ENCODE measurements at places on chromosomes 1 and 21.

GRCh38 chr1:28193701-28194161 lies 17.2 kb upstream of the PTAFR start:
- no peak for DNase-seq

DNA sequence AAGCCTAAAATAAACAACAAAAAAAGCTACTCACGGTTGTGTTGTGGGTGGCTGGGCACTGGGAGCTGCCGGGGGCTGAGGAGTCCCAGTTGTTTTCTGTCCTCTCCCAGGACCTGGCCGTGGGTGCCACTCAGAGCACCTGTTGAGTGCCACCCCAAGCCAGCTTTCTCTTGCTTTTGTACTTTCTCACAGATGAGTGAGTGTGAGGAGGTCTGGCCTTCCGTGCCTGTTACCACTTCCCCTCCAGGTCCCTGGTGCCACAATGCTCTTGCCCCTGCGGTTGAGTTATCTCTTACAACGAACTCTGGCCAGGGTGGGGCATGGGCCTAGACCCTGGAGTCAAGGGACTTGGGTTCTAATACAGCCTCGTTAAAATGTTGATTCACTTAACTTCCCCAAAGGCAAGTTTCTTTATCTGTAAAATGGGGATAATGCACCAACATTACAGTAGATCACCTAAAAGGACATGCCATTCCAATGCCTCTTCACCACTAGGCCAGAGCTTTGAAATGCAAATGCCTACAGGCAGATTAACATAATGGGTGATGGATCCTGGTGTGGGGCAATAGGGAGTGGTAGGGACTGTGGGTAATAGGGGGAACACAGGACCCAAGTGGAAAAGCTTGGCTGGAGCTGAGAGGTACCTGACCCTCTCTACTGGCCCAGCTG lies at the start of gene CNR2:
TSS of gene CNR2 (minus strand) at position 151 of the 669 bp plus-strand sequence. CDS start 37,745 bp downstream, outside the sequence.
- no peak for DNase-seq

GRCh38 chr1:60942291-60942690 lies 140.1 kb upstream of the NFIA start:
- no peak for DNase-seq

DNA sequence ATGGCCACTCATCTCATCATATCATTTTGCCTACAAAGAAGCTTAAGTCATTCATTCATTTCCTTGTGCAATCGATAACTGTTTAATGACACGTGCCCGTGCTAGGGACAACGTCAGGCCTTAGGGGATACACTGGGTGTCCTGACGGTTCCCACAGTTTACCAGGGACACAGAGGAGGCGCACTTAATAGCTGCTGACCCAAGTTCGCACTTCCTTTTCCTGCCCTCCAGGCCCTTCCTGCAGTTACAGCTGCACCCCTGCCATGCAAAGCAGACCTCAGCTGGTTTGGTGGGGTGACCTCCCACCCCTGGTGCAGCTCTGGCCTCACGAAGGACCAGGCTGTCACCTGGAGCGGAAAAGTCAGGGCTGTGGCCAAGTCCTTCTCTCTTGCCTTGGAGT lies 4.2 kb downstream of the SPATA21 start:
- DNase-seq: no peak

DNA sequence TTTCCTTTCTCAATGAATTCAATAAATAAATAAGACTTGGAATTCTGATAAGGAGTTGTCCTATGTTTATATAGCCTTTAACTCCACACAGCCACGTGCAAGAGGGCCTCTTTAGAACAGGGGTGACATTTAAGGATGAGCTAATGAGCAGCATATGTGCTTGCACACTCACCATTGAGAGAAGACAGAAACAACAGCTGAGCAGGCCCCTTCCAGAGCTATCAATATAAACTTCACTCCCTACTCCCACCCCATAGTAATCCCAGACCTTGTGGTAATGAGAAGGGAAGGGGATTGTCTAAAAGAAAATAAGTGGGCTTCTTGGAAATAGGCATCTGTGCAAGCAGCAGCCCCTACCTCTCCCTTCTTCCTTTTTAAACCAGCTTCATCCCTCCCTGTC lies 176.0 kb downstream of the SEC16B start:
- DNase-seq: no peak

DNA sequence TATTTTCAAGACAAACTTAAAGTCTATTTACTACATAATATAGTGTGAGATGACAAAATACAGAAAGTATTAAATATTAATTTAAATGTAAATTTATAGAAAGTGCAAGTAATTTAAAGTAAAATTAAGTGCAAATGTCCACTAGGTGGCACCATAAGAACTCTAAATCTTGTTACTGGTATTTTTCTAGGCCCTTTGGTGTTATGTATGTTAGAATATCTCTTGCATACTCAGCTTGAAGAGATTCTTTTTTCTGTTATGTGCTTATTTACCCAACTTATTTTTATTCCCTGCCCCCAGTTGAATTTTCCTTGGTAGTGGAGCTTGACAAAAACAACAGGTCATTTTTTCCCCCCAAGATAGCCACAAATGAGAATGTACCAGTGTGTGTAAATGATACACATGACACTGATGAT lies 71.5 kb downstream of the RPS6KC1 start:
- DNase-seq: no peak

- no peak for DNase-seq
Observed at GRCh38 chr1:54339126-54339525, 67.1 kb downstream of the SSBP3 start.

DNA sequence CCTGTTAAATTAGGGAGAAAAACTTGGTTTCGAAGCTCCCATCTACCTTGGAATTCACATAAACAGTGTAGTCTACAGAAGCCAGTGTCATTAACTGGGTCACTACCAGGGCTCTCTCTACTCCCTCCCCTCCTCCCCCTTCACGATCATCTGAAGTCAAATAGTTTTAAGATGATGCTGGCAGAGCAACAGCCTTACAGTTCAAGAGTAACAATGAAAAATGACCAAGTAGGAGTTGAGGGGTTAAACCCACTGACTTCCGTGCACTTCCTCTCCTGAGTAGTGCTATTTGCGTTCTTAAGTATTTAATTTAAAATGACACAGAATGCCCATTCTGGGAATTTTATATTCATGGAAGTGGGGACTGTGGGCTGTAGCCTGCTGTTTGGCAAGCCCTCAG lies 236.9 kb downstream of the SIPA1L2 start:
- no peak for DNase-seq

DNA sequence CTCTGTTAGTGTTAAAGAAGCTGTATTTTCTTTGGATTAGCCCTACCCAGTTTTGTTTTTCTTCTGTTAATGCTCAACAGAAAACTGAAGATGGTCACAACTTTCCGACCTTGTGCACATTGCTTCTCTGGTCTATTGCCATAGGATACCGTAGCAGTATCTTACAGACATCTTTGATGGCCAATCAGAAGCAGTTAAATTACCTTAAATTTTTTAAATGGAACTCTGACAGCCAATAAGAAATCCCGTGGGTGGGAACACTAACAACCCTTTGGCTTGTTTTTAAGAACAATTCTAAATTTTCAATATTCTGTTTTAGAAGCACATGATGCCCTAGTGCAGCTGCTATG lies 17.2 kb downstream of the NFYC start:
- no peak for DNase-seq

DNA sequence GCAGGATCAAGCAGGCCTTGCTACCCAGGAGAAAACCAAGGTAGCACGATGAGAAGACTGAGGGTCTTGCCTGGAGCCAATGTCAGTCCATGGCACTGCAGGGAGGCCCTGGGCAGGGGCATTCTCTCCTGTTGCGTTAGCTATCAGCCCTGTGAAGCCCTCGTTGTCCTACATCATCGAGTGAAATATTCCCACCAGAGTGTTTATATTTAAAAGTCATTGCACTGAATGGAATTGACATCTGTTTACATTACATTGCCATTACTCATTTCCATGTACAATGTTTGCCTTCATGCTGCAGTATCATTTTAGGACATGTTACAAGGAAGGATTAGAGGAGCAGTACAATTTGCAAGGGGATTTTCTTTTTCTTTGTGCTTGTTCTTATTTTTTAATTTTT lies 243.9 kb downstream of the KAZN start:
- DNase-seq: no peak

- DNase-seq: no peak
Observed at GRCh38 chr1:8662380-8663072, 154.9 kb downstream of the RERE start.

- no peak for DNase-seq
Observed at GRCh38 chr1:38451541-38451993, 405.0 kb upstream of the POU3F1 start.

- DNase-seq: no peak
Observed at GRCh38 chr1:58997637-58998036, 213.8 kb upstream of the JUN start.

DNA sequence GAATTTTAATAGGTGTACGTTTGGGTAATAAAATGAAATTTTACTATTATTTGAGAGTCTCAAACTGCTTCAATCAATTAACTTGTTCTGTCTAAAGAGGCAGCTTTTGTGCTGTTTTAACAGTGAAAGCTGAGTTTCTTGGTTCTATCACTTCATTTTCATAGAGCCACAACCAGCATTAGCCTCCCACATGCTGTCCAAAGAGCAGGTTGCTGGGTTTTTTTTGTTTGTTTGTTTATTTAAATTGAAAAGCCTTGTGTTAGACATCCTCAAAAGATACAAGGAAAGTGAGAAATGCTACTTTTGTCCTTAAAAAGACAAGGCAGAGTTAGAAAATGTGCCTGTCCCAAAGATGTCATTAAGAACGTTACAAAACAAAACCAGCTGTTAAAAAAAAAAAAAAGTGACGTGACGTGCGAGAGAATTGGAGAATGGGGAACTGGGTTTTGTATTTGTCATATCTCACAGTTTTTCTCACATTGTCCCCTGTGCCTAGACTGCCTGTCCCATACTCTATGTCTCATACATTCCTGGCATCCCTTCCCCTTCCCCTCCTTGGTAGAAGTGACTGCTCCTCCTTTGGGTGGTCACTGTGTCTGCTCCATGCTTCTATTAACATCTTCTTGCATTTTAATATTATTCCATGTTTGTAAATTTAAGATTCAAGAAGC lies 63.1 kb upstream of the CD34 start:
- DNase-seq: no peak

GRCh38 chr1:45654540-45655280 lies 30.9 kb upstream of the CCDC17 start:
- no peak for DNase-seq

GRCh38 chr1:103170609-103171008 lies 62.3 kb upstream of the COL11A1 start:
- DNase-seq: no peak

DNA sequence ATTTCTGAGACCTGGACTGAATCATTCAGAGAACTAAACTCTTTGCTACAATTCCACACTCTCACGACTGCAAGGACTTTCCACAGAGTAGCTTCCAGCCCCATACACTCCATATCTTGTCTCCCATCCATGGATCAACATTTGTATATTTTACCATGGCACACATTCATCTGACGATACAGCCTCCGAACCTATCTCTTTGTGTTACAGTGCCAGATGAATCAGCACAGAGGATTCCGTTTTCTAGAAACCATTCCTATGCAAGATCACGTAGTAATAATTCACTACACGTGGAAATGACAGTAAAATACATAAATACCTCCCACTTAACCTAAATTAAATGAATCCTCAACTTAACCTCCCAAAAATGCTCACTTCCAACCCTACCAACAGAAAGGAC lies 110.0 kb upstream of the PRDX6 start:
- no peak for DNase-seq

- no peak for DNase-seq
Observed at GRCh38 chr1:167658574-167659328, 28.7 kb downstream of the RCSD1 start.

GRCh38 chr21:43786300-43786806 lies 3.0 kb upstream of the RRP1 start:
- DNase-seq: no peak

DNA sequence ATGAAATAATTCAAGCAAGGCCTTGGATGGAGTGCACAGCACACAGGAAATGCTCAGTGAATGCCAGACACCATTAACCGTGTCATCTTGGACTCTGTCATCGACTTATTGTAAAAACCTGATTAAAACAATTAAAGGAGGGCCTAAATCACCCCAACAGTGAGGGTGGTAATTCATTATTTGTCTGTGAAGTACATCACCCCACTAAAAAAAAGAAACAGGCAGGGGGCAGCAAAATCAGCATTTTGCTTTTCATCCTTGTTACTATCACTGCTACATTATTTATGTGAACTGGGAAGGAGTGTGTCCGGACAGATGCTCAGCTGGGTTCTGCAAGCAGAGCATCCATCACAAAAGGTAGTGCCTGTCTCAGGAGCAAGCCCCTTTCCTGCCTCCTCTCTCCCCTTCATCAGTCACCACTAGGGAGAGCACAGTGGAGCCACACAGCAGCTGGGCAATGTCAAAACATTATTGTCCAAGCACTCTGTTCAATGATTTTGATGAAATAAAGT lies 98.5 kb downstream of the RERE start:
- no peak for DNase-seq

DNA sequence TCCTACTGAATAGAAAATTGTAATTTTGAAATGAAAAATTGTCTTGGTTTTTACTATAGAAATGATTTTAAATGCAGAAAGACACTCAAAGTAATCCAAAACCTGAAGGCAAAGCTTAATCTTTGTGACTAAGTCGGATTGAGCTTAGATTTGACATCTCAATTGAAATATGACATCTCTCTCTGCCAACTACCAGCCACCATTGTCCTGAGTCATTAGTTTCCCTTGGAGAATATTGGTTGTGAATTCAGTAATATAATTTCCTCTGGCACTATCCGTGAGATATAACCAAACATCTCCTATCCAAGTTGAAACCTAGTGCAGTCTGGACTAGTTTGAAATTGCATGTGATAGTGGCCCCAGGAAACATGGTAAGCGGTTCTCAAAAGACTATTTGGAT lies 37.1 kb downstream of the PLA2G4A start:
- no peak for DNase-seq

DNA sequence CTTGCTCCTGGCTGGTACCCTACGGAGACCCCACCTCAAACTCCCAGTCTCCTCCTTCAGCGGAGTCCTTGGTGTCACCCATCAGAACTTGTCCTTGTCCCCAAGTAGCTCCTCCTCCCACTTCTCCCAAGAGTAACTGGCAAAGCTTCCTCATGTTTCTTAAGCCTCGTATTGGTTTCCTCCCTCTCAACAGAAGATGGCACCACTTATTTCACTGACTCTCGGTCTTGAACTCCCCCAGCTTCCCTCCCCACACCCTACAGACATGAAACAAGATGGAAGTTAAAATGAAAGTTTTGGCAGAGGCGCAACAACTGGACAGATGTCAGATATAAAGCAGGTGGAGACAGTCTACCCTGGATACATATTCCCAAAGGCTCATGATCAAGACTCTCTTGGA lies 13.4 kb downstream of the RAB7B start:
- DNase-seq: no peak

GRCh38 chr21:26050857-26051256 lies 119.7 kb downstream of the APP start:
- DNase-seq: no peak

- DNase-seq: no peak
Observed at GRCh38 chr1:34362949-34363348, 186.2 kb downstream of the C1orf94 start.

Measured in NCI-H1930 (cell line).